ENCODE measurements at places on chromosomes 16 and 17.

DNA sequence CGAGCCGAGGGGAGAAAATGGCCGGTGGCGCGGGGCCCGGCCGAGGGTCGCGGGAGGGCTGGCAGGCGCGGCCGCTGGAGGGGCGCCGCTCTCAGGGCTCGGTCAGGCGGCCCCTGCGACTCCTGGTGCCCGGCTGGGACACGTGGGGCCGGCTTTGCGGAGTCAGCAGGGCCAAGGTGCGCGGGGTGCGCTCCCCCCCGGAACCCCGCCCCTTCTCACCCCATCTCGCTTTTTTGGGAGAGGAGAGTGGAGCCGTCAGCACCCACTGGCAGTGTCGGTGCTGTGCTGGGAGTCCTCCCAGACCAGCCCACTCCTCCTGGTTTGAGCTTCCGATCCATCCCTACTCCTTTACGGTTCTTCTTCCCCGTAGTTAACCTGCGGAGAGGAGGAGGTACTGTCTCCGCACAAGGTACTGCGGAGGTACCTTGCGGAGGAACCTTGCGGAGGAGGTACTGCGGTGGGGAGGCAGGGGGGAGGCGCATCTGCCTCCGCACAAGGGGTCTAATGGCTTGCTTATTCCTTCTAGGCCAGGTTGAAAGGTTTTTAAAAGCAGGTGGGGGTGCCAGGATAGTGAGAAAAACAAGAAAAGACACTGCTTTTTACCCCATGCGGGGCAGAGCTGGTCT lies 19.1 kb upstream of the CBX8 start:
- DNase-seq, result no peak

GRCh38 chr16:27398894-27399853 lies 2.8 kb upstream of the IL21R start:
- DNase-seq, result no peak

DNA sequence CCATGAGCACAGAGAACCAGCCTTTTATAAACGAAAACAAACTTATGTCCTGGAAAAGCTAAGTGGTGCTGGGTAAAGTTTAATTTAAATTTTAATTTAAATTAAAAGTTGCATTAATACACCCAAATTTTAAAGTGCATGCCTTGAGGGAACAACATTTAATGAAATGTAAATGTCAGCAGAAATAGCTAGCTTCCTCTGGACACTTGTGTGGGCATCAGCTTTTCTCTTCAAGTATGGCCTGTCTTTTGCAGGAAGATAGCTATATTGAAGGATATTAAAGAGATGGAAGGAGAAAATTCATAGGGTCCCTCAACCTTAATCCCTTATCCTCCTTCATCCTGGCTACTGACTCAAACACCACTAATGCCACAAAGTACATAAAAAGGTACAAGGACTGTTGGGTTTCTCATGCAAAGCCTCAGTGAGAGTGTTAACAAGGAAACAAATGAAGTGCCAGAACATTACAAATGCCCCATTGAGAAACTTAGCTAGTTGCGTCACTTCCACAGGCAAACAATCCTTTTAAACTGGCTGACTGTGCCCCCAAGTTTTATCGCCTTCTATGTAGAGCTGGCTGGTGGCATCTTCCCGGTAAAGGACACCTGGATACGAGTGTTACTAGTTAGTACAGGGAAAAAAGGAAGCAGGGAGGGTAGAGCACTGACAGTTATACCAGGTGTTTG lies 14.1 kb downstream of the PHF12 start:
- no peak for DNase-seq

DNA sequence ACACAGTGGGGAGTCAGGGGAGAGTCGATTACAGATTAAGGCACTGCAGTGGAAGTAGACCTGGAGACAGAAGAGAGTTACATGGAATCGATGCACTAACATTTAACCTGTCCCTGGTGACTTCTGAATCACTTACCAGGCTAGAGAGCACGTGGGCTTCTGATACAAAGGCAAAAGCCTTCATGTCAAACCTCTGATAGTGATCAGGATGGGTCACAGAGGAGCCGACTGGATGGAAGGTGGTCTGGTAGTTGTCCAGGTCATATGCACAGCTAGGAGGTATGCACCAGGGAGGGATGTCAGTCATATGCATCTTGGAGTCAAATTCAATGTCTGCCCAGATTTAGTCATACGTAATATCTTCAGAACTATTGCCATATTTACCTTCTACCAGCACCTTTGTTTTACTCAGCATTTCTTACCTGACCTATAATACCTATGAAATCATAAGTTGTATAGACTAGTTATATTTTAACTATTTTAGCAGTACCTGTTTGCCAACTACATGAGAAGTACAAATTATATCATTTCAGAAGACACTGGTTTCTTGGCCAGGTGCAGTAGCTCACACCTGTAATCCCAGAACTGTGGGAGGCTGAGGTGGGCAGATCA lies 11.7 kb downstream of the ZP2 start:
- no peak for DNase-seq

GRCh38 chr17:42273474-42274252 lies 2.5 kb downstream of the STAT5B start:
- no peak for DNase-seq

DNA sequence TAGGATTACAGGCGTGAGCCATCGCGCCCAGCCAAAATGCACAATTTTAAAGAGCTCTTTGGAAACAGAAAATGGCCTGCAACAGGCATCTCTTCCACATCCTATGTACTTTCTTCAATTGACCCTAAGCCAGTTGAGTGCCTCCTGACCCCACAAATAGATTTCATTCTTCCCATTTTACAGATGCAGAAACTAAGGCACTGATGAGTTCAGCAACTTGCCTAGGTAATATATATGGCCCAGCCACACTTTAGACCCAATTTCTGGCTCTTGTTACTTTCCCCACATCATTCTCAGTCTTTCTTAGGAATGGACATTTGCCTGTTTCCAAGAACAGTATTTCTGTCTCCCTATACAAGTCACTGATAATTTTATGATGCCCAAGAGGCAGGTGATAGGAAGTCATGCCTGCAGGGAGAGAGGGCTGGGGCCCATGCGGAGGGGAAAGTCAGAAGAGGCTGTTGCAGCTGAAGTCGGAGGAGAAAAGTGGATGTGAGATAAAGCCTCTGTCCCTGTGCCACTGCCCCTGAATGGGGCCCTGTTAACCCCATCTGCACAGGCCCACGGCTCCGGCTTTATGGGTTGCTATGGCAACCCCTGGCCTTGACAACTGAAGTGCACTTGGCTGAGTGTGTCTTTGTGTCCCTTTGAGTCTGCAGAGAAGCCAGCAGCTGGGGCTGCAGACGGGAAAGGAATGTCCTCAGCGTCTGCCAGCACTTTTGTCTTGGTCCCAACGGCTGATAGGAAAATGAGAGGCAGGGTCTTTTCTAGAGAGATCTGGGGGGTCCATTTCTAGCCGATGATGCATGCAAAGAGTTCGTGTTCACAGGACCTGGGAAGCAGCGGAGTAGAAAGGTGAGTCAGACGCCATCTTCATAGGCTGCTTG lies 45.9 kb downstream of the ABAT start:
- DNase-seq, result no peak

- DNase-seq, result no peak
Observed at GRCh38 chr17:75295201-75296158, 6.2 kb upstream of the SLC25A19 start.

- DNase-seq, result no peak
Observed at GRCh38 chr17:37292429-37293139, 83.2 kb upstream of the C17orf78 start.

DNA sequence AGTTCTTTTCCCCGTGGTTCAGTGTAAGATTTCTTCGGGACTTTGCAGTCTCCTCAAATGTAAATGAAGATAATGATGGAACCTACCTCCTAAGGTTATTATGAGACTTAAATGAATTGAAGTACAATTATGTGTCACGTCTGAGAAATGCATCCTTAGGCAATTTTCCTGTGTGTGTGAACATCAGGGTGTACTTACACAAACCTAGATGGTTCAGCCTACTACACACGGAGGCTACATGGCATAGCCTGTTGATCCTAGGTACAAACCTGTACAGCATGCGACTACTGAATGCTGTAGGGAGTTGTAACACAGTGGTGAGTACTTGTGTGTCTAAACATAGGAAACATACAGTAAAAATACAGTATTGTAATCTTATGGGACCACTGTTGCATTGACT lies 1.1 kb upstream of the FAM20A start:
- no peak for DNase-seq

GRCh38 chr17:28078341-28079229 lies 36.1 kb downstream of the NLK start:
- DNase-seq, result no peak

- no peak for DNase-seq
Observed at GRCh38 chr16:24524855-24525677, 14.3 kb upstream of the RBBP6 start.

- no peak for DNase-seq
Observed at GRCh38 chr17:30961209-30962188, 9.3 kb upstream of the RNF135 start.

DNA sequence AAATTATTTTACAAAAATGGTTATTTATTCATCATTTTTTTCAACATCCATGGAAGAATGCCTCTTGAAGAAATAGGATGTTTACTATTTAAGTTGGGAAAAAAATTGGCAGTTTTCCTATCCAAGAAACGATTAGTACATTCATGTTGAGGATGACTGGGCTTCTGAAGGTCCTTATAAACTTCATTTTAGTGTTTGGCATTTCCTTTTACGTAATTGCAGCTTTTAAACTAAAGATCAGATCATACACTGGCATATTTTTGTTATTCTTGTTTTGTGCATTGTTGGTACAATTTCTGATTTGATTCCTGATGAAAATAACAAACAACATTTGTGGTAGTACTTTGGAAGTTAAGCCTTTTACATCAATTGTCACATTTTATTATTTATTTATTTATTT lies 11.5 kb downstream of the KCNJ16 start:
- no peak for DNase-seq

Measured in stimulated activated CD8-positive, alpha-beta memory T cell treated with anti-CD3 and anti-CD28 coated beads, Interleukin-12 subunit alpha, Interleukin-12 subunit beta, amount 100 ng/mL, for 4 hours (primary cell).